Tongue (tissue), 3 donors: ENCODE measurements at places on chromosomes 13 and 19. TPM values are rescaled to one million over a fixed set of nuclear protein-coding genes. Genes with fewer than 3 reads are reported as not detected.
A peak's percentile ranks its signal among the peaks of the same experiment; 100 is the strongest.

Gene FGF21
- not detected for total RNA-seq

Gene EXOC3L2
- total RNA-seq: 4.0 TPM

Gene LACC1
- total RNA-seq: 8.1 TPM

Gene SLC7A1
- total RNA-seq: 36.1 TPM

Gene PINLYP
- 2.7 TPM for total RNA-seq

- DNase-seq: peak; percentile 29
Observed at GRCh38 chr13:24931450-24932251, 164.3 kb upstream of the PABPC3 start.

DNA sequence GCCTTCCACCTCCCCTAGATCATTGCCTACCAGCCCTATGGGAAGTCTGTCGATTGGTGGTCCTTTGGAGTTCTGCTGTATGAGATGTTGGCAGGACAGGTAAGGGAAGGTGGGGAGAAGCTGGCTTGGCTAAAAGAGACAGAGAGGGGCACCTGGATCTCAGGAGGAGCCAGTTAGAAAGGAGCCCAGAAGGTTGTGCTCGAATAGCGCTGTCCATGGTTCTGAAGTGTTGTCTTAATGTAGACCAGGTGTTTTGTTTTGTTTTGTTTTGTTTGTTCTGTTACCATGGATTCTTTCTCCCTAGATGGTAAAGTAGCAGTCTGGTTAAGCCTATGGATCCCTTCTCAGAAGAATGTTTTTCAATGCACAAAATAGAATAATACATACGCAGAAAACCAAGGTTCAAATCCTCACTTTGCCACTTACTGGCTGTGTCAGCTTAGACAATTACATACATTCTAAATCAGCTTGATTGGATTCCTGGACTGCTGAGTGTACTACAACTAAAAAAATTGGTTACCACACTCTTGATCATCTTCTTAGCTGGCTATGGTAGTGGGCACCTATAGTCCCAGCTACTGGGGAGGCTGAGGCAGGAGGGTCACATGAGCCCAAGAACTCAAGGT lies 5.9 kb upstream of the CACNG7 start:
- peak; percentile 88 for DNase-seq

DNA sequence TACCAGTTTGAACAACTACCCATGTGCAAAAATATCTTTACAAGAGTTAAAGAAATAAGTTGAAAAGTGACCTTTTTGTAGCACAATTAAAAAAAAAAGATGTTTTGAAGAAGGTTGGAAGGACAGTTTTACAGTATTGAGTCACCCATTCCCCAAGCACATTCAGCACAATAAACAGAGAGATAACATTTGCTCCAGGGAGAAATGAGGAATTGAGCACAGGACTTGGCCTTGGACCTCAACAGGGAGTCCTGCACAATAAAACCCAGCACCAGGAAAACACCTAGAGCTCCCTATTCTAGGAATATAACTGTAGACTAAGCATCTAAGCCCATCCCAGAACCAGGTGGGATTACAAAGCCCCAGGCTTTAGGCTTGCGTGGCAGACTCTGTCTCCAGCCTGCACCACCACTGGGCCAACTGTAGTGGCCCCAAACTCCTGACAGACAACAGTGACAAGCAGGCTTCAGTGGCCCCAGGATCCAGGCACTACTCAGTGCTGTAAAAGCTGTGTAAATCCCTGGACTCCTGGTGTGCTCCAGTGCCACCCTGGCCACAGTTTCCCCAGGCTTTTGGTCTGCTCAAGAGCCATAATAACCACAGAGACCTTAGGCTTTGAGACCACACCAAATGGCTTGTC lies 857.2 kb downstream of the SLITRK1 start:
- no peak for DNase-seq

GRCh38 chr19:40294560-40294959 lies 9.4 kb upstream of the AKT2 start:
- no peak for DNase-seq

- no peak for DNase-seq
Observed at GRCh38 chr13:100855151-100855550, 180.6 kb upstream of the TMTC4 start.

DNA sequence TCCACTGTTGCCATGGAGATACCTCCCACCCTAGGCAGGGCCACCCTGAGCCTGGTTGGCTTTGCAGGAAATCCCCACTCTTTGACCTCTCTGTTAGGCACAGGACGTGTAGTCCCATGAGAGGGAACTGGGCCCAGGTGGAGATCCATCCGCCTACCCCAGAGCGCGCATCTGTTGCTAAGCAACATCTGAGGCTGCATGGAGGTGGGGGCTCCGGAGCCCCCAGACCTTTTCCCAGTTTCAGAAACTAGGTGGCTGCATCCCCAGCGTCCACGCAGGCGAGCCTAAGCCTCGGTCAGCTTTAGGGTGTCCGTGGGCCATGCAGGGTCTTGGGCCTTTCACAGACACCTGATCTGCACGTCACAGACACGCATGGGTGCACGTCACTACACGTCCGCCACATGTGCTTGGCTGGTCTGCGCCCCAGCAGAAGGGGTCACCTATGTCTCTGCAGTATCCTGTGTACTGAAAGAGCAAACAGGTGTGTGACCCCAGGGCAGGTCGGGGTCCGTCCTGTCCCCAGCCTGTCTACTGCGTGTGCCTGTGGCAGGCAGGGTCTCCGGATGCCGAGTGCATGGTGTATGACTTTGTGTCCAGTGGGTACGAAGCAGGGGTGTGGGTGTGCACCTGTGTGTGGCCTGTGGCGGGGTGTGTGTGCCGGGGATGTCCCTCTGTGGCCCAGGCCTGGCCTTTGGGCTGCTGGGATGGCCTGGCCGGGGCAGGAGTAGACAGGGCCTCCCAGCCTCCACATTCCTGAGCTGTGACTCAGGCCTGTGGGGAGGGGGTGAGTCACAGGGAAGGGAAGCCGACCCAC lies 4.1 kb upstream of the CIRBP start:
- peak; percentile 67 for DNase-seq

- peak; percentile 83 for DNase-seq
Observed at GRCh38 chr19:47284324-47284899, 9.7 kb downstream of the INAFM1 start.

DNA sequence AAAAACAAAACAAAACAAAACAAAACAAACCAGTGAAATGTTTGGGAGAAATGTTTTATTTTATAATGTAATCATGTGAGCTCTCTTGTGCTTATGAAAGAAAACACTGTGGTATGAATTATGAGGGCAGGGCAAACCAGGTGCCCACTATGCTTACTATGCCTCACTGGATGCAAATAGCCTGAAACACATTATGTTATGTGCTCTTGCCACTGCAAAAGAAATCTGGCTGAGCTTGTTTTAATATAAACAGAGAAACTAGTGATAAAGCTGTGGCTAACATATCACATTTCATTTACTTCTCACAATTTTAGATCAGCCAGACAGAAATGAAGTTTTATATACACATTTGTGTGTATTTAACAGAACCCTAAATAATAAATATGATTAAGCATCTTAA lies 8.7 kb upstream of the NBEA start:
- DNase-seq: no peak

GRCh38 chr19:18428787-18429674 lies 8.9 kb downstream of the ISYNA1 start:
- peak; percentile 91 for DNase-seq

DNA sequence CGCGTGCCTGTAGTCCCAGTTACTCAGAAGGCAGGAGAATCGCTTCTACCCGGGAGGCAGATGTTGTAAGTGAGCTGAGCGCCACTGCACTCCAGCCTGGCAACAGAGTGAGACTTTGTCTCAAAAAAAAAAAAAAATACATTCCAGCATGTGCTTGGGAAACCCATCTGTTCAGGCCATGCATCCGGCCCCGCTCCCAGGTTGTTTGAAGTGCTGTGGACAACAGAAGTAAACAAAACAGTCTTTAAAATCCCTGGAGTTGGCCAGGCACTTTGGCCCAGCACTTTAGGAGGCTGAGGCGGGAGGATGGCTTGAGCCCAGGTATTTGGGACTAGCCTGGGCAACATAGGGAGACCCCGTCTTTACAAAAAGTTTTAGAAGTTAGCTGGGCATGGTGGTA lies 3.2 kb upstream of the PTPRS start:
- no peak for DNase-seq

DNA sequence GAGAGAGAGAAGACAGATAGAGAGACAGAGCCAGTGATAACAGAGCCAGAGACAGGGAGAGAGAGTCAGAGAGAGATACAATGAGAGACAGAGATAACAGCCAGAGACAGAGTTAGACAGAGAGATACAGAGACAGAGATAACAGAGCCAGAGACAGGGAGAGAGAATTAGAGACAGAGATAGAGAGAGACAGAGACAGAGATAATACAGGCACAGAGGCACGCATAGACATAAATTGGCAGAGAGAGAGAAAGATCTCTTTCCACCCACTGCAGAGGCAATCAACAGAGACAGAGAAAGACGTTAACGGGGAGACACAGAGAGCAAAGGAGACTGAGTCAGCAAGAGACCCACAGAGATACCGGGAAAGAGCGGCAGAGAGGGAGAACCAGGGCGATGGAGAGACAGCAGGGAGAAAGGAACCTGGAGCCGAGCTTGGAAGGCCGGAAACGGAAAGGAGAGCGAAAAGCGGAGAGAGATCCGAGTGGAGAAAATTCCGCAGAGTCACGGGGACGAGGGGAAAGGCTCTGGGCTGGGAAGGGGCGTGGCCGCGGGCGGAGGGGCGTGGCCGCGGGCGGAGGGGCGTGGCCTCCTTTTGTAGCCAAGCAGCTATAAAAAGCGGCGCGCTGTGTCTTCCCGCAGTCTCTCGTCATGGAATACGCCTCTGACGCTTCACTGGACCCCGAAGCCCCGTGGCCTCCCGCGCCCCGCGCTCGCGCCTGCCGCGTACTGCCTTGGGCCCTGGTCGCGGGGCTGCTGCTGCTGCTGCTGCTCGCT lies at the start of gene TNFSF9:
Gene TNFSF9 (plus strand): TSS at position 641 of the 777 bp plus-strand sequence. CDS start 11 bp downstream, at position 652.
- DNase-seq: peak; percentile 91

GRCh38 chr13:100454876-100455275 lies 133.7 kb downstream of the GGACT start:
- no peak for DNase-seq

- peak; percentile 5 for DNase-seq
Observed at GRCh38 chr13:36674337-36675212, 755 bp downstream of the SERTM1 start.

- DNase-seq: peak; percentile 61
Observed at GRCh38 chr13:112160558-112160957, 93.6 kb downstream of the SOX1 start.

- DNase-seq: no peak
Observed at GRCh38 chr13:49020940-49021553, 45.3 kb downstream of the FNDC3A start.

DNA sequence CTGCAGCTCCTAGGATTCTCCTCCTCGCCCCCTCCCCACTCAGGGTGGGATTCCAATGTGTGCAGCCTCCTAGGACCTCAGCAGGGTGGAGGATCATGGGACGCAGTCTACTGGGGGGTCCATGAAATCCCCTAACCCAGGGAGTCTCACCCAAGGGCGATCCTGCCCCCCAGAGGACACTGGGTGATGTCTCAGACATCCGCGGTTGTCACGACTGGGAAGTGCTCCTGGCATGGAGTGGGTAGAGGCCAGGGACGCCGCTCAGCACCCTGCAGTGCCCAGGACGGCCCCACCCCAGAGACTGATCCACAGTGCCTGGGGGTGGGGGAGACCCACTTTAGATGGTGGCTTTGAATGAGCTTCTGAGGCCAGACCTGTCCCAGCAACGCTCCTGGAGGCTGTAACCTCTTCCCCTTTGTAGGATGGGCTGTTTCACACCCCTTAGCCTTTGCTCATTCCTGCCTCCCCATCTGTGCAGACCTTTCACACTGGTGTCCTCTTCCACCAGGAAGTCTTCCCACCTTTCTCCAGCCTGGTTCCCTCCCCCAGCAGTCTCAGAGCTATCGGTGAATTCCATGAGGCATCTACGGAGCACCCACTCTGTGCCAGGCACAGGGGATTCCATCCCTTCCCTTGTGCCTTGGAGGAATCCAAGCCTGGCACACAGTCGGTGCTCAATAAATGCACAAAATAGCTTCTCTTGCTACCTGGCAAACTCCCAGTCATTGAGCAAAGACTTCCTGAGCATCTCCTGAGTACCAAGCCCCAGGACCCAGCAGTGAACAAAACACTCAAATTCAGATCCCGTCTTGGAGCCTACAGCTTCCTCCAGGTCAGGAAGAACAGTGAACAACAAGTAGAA lies 10.5 kb downstream of the SMIM24 start:
- DNase-seq: no peak

- DNase-seq: no peak
Observed at GRCh38 chr19:12346896-12347295, 13.5 kb upstream of the ZNF563 start.

- peak; percentile 92 for DNase-seq
Observed at GRCh38 chr19:50330365-50331078, 1.3 kb upstream of the KCNC3 start.

DNA sequence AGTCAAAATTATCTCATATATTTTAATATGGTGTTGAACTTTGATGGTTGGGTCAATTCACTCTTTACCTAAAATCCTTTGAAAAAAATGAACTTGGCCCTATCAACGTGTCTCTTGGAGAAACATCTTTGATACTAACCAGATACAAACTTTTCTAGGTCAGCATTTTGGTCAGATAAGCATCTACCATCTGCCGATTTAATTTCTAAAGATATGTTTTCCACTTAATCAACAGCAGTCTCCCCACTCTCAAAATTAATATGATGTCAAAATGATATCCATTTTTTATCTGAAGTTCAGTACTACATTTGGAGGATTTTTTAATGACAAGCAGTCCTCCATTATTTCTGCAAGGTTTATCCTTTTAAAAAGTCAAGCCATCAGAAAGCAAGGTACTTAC lies 288.8 kb downstream of the DIAPH3 start:
- DNase-seq: no peak

GRCh38 chr13:60654415-60654814 lies 257.4 kb downstream of the TDRD3 start:
- peak; percentile 54 for DNase-seq

GRCh38 chr19:47778954-47779351 lies 450 bp downstream of the SELENOW start:
- peak; percentile 58 for DNase-seq

- peak; percentile 82 for DNase-seq
Observed at GRCh38 chr13:76425935-76426334, 460.3 kb downstream of the KCTD12 start.

DNA sequence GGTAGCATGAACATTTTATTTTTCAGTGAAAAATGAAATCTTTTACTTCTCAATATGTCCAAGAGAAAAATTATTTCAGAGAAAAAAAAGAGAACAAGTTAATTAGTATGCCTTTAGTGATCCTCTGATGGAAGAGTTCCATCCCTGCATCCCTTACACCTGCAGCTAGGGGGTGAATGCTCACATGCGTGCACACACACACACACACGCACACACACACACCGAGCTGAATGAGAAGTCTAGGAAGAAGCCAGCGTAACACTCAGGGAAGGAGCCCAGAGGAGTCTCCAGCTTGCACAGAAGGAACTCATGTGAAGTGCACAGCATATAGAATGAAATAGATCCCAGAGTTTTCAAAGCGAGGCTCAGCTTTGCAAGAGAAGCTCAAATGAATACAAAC lies 510.5 kb downstream of the IRS2 start:
- no peak for DNase-seq

GRCh38 chr13:30666113-30666512 lies 48.4 kb downstream of the USPL1 start:
- DNase-seq: no peak
